CD14-positive monocyte (primary cell): ENCODE measurements at places on chromosomes 2 and 18.

DNA sequence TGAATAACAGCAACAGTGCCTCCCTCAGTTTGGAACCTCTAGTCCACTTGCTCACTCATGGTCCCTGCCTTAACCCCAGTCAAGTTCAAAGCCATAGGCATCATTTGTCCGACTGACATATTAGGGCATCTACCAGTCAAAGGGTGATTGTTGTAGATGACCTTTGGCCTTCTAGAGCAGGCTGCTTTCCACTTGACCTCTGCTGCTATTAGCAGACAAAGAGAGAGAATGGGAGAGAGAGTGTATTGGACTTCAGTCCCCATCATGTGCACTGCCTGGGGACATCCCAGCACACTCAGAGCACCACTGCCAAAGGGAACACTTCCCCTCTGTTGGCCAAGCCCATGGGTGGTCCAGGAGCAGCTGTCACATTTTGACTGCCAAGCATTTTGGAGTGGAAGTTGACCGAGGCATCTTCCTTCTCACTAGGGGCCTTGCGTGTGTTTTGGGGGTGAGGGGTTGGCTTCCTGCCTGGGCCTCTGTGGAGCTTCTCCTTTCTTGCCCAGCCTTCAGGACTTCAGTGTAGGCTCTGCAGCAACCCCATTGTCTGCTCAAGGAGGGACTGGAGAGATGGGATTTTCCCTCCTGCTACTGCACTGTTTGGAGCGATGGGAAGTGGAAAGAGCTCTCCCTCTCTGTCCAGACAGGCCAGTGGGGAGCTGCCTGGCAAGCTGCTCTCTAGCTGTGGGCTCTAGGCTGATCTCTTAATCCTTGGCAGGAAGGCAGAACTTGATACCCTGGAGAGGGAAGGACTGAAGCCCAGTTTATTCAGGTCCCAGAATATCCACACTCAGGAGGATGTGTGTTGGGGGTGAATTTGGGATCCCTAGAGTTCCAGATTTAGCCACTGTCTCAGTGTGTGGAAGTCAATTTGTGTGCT lies 68.1 kb downstream of the TMEM247 start:
- peak; percentile 89 for DNase-seq

DNA sequence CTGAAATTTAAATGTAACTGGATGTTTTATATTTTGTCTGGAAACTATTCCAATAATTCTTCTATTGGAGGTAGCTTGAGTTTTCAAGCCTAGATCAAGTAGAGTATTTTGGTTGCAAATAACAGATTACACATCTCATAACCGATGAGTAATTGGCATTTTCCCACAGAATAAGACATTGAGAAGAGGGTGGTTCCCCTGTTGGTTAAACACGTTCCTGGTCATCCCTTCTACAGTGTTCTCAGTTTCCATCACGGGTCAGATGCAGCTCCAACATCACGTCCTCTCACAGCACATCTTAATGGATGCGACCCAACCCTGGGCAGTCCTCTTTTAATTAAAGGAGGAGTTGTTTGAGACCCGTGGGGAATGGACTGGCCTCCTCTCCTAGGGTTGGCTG lies 149.0 kb upstream of the ZNF516 start:
- no peak for DNase-seq

GRCh38 chr18:7872569-7872968 lies 305.5 kb downstream of the PTPRM start:
- DNase-seq, result no peak

DNA sequence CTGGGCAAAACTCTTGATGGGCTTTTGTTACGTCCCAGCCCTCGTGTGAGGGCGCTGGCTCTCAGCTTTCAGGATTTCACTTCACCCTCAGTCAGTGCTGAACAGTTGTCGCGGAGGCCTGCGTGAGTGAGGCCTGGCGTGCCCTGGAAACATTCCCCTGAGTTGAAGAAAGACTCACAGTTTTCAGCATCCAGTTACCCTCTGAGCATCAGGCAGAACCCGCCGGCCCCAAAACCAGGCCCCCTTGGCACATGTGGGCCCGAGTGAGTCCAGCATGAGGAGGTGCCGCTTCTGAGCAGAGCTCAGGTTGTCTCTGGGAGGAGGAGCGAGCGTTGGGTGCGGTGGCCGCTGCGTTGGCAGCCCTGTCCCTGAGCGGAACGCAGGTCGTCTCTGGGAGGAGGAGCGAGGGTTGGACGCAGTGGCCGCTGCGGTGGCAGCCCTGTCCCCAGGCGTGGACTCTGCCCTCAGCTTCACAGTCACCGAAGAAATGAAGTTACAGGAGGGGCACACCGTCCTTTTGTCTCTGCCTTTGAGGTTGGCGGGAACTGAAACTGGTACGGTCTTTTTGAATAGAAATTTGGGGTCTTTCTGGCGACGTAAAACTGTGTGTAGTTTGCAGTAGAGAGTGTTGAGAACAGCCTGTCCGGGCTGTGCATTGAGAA lies at the start of gene NEU4:
TSS of gene NEU4 (plus strand) at position 473 of the 662 bp plus-strand sequence. CDS start 5,292 bp downstream, outside the sequence.
- no peak for DNase-seq

DNA sequence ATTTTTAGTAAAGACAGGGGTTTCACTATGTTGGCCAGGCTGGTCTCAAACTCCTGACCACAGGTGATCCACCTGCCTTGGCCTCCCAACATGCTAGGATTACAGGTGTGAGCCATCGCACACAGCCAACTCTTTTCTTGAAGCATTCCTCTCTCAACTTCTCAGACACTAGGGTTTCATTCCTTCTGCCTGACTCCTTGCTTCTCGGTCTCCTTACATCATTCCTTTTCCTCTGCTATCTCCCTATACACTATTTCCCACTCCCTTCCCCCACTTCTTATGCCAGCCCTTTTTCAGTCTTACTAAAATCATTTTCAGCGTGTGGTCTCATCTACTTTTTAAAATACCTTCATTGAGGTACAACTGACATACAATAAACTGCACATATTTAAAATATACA lies 6.1 kb downstream of the SOS1 start:
- DNase-seq, result no peak

GRCh38 chr2:195659114-195659513 lies 2.1 kb downstream of the SLC39A10 start:
- peak; percentile 40 for DNase-seq

DNA sequence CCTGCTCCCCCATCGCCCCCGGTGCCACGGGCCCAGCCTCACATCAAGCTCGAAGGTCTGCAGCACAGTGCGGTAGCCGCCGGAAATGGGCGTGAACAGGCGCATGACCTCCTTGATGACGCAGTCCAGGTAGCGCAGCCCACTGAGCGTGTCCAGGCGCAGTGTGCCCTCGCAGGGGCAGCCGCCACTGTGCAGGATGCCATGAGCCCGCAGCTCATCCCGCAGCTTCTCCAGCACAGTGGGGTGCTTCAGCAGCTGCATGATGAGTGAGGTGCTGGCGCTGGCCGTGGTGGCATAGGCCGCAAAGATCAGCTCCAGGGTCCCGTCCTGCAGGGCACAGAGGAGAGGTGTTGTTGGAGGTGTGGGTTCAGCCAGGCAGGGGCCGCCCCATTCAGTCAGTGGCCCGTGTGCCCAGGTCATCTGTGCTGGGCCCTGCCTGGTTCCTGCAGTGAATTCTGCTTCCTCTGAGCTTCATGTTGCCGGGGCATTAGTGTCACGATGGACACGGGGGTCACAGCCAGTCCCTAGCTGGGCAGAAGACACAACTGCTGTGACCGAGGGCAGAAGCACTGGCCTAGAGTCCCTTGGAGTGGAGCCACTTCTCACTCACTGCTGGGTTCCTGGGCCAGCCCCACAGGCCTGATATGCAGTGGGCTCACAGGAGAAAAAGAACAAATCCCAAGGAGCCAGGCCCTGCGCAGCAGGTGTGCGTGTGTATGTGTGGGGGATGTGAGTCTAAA lies 14.5 kb downstream of the CYP26B1 start:
- no peak for DNase-seq

DNA sequence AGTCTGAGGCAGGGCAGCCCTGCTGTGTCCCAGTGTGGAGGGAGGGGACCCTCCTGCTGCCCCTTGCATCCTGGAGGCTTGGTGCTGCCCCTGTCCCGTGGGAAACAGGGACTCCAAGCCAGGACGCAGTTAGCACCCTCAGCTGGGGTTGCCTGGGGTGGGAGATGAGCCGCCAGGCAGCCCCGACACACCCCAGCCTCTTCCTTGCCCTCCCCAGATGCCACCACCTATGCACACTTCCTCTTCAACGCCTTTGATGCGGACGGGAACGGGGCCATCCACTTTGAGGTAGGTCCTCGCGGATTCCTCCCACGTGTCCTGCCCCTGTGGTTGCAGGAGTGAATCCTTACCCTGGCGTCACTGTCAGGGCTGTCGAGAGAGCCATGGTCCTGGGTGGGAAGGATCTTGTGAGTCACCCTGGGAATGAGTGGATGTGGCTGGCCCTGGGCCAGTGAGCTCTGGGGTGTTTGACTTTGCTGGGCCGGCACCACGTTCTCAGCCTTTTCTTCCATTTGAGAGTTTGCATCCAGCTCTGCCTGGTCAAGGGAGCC lies 27.5 kb upstream of the FAHD2A start:
- no peak for DNase-seq

- DNase-seq, result no peak
Measured at GRCh38 chr2:1721706-1722646, 22.3 kb downstream of the PXDN start.

GRCh38 chr2:108447947-108448677 lies 894 bp upstream of the GCC2 start:
- DNase-seq, result no peak

GRCh38 chr2:190482451-190482850 lies 52.1 kb downstream of the NEMP2 start:
- DNase-seq, result no peak

DNA sequence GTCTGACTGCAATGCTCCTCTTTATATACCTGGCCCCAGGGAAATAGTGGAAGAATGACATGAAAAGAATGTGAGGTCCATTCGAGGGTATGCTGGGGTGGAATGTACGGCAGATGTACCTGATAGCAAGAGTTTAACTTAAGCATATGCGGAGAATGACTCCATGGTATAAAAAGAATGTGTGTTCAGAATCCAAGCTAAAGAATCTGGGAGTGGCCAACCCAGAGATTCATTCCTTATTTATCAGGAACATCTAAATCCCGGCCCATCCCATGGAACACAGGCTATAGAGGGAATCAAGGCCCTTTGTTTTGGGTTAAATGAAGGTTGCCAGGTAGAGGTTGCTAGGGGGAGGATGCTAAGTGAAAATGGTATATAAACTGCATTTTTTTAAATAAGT lies 150.0 kb downstream of the ZNF385B start:
- DNase-seq, result no peak

- DNase-seq, result no peak
Measured at GRCh38 chr2:204695506-204695905, 150.2 kb downstream of the PARD3B start.

GRCh38 chr2:198597648-198598047 lies 793.3 kb downstream of the PLCL1 start:
- no peak for DNase-seq

DNA sequence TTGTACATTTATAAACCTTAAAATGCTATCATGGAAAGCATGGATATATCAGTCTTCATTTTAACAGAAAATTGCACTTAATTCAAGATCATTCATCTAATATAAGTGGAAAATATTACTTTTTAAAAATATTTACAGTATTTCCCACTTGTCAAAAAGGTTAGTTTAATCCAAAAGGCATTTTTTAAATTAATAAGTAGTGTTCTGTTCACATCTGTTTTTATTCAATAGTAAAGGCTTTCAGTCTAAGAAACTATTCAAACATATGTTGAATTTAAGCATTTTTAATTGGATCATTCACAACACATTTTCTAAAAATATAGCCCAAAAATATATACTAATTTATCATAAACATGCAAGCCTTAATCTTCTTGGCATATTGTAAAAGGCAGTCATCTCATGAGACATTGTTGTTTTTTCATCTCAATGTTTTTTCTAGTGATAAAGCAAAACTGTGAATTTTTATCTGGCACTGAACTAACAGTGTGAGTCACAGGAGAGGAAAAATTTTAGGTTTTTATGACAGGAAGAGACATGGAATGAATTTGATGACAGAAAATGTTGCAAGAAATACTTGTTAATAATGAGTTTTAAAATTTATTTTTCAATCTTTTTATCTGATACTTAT lies 1642.5 kb upstream of the TMEFF2 start:
- DNase-seq, result no peak

DNA sequence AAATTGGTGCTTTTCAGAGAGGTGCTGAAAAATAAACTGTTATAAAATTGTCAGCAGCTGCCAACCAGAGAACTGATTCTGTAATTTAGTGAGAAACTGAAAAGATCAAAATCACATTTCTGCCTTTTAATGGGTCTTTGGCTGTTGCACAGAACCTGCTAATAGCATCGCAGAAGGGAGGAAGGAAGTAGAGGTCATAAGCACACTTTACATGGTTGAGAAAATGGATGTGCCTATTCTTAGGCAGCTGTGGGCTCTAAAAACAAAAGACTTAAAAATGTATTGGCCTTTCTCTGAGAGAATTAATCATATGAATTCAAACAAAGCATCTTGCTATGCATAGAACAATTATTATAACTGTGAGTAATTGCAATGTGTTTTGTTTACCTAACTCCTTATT lies 1186.9 kb downstream of the DSC3 start:
- DNase-seq, result no peak

DNA sequence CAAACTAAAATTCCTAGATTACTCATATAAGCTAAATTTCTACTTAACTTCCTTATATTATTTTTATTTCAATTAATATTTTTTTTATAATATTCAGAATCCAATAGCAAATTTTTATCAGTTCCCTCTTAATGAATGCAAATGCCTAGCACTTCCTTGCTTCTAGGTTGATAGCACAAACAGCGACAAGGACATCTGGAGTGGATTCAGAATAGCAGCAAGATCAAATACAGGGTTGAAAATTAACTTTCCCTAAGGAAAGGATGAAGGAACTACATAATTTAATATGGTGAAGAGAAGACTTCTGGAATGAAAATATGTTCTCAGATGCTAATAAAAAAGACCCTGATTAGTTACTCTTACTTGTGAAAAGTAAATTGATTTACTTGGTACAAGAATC lies 64.5 kb downstream of the PIGN start:
- no peak for DNase-seq

- DNase-seq, result no peak
Measured at GRCh38 chr2:148623086-148623485, 21.5 kb upstream of the EPC2 start.

DNA sequence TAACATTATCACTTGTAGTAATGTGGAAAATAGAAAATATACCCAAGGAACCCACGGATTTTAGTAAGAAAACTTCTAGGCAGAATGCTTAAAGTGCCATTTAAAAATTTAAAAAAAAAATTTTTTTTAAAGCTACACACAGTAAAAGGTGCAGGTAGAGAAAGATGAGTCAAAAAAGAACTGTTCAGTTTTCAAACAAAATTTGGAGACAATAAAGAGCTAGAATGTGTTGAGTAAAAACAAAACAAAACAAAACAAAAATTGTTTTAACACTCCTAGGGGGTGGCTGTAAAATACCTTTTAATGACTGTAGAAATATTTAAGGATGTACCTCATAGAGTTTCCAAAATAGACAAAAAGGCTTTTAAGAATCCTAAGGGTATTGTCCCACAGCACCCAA lies 212.0 kb downstream of the TGIF1 start:
- DNase-seq, result no peak

- no peak for DNase-seq
Measured at GRCh38 chr2:88698027-88698413, 6.5 kb downstream of the RPIA start.

- DNase-seq, result no peak
Measured at GRCh38 chr2:43152186-43152585, 74.2 kb downstream of the ZFP36L2 start.

- no peak for DNase-seq
Measured at GRCh38 chr2:222796413-222797103, 64.3 kb upstream of the ACSL3 start.
